Pancreas (tissue), 10 donors: ENCODE measurements at places on chromosomes 11 and 22. TPM values are rescaled to one million over a fixed set of nuclear protein-coding genes. Genes with fewer than 3 reads are reported as not detected.

DNA sequence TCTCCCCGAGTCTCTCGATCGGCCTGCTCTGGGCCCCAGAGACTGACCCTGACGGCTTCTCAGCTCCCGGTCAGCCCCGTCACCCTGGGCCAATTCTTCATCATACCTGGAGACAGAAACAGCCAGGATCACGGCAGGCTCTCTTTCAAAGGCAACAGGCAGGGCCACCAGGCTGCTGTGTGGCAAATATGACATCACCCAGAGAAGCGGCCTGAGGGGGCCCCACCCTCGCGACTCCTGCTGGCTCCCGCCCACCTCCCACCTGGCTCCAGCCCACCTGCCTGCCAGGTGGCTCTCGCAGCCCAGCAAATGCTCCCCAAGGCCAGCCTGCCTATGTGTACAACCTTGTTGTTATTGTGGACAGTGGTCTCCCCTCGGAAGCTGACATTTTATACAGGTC lies 24.9 kb upstream of the PACSIN2 start:
- no peak for DNase-seq
- H3K4me3 ChIP-seq = no peak overlapping the region
- H3K27ac ChIP-seq = no peak overlapping the region
- H3K36me3 ChIP-seq = no peaks in the 10 kb centered on the region
- peaks cover 5% of the 10 kb centered on the region for H3K4me1 ChIP-seq

DNA sequence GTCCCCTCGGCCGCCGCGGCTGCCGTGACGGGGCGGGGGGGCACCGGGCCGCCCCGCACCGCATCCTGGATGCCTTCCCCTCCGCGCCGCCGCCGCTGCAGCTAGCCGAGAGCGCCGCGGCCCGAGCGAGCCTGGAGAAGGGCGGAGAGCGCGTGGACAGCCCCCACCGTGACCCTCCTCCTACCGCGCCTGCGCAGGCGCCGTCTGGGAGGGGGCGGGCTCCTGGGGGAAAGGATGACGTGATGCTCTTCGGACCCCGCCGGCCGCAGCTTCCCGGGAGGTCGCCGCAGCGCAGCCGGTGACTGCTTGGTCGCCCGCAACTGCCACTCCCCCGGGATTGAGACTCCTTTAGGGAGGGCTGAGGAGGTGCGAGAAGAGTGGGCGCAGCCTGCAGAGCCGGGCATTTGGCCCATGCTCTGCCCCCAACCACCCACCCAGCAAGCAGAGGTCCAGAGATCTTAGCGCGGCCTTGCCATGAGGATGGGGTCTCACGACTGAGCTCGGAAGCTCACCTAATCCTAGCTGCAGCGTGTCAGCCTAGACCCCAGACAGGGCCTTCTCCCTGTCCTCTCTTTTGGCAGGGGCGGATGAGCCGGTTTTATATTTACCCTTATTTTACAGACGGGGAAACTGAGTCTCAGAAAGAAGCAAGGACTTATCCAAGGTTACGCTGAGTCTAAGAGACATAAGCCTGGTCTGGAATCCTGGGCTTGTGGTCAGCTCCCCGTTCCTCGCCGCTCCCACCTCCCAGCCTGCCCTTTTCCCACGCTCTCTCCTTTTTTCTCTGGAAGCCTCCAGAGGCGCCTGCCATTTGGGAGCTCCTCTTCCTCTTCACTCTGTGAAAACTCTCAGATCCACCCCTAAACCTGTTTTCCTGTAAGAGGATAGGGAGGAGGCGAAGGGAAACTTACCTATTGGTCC lies at the start of gene DENND5A:
Gene DENND5A, minus strand, starts transcription at position 140 of the 921 bp plus-strand sequence. CDS start 281 bp downstream, outside the sequence.
- peak within 1 kb of the TSS; percentile 69 for H3K4me3 ChIP-seq
- DNase-seq = peak; percentile 87
- no peaks in the 10 kb centered on the region for H3K36me3 ChIP-seq
- H3K4me1 ChIP-seq = peaks cover 6% of the 10 kb centered on the region

- no peak for DNase-seq
- no peak overlapping the region for H3K4me3 ChIP-seq
- no peak overlapping the region for H3K27ac ChIP-seq
Observed at GRCh38 chr11:19972651-19973050, 187.6 kb downstream of the DBX1 start.

- no peak overlapping the region for H3K27ac ChIP-seq
- no peaks in the 10 kb centered on the region for H3K4me1 ChIP-seq
- no peaks in the 10 kb centered on the region for H3K36me3 ChIP-seq
- H3K27me3 ChIP-seq = no peaks in the 10 kb centered on the region
- no peak overlapping the region for H3K4me3 ChIP-seq
Observed at GRCh38 chr11:75855206-75855605, 40.2 kb downstream of the UVRAG start.

DNA sequence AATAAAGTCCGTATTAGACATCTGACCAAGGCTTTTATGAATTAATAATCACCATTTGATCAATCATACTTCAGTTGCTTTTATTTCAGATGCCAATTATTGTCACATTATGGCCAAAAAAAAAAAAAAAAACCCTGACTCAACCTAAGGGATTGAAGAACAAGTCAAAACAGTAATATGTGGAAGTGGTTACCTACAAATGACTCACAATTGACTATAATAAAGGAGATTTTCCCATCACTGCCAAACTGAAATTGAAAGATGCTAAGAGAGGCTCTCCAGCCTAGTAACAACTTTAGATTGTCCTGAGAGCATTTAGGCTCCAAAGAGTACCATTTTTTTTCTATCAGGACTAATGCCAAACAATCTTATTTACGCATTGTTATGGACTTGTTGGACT lies 35.2 kb downstream of the SOX6 start:
- no peaks in the 10 kb centered on the region for H3K36me3 ChIP-seq
- no peaks in the 10 kb centered on the region for H3K27me3 ChIP-seq
- H3K4me1 ChIP-seq = no peaks in the 10 kb centered on the region
- DNase-seq = no peak
- H3K4me3 ChIP-seq = no peak overlapping the region

- H3K4me1 ChIP-seq = no peaks in the 10 kb centered on the region
- no peak overlapping the region for H3K27ac ChIP-seq
- no peaks in the 10 kb centered on the region for H3K36me3 ChIP-seq
- DNase-seq = no peak
Observed at GRCh38 chr22:41070665-41071331, 21.6 kb upstream of the EP300 start.

- H3K27me3 ChIP-seq = no peaks in the 10 kb centered on the region
- H3K4me3 ChIP-seq = no peak overlapping the region
- DNase-seq = peak; percentile 52
Observed at GRCh38 chr11:60657888-60658287, 41.5 kb upstream of the MS4A8 start.

DERL3 gene
- total RNA-seq = 18.7 TPM

- no peaks in the 10 kb centered on the region for H3K36me3 ChIP-seq
- H3K4me1 ChIP-seq = no peaks in the 10 kb centered on the region
- H3K27me3 ChIP-seq = no peaks in the 10 kb centered on the region
Observed at GRCh38 chr11:8006349-8006977, 19.3 kb downstream of the EIF3F start.

- no peaks in the 10 kb centered on the region for H3K27me3 ChIP-seq
- peak overlapping the region; percentile 87 for H3K27ac ChIP-seq
- H3K4me1 ChIP-seq = peaks cover 66% of the 10 kb centered on the region
Observed at GRCh38 chr11:61700212-61700611, 20.0 kb downstream of the DAGLA start.

NXPE1 gene
- total RNA-seq = not detected

- H3K27me3 ChIP-seq = no peaks in the 10 kb centered on the region
- no peaks in the 10 kb centered on the region for H3K36me3 ChIP-seq
- H3K4me3 ChIP-seq = no peak overlapping the region
- no peaks in the 10 kb centered on the region for H3K4me1 ChIP-seq
Observed at GRCh38 chr11:19102521-19102900, 14.5 kb upstream of the ZDHHC13 start.

GRCh38 chr11:66851698-66852465 lies 5.0 kb upstream of the LRFN4 start:
- peaks cover 5% of the 10 kb centered on the region for H3K4me1 ChIP-seq
- no peak overlapping the region for H3K27ac ChIP-seq
- no peaks in the 10 kb centered on the region for H3K36me3 ChIP-seq
- no peak for DNase-seq
- no peaks in the 10 kb centered on the region for H3K27me3 ChIP-seq

SYT8 gene
- 34.2 TPM for total RNA-seq

DNA sequence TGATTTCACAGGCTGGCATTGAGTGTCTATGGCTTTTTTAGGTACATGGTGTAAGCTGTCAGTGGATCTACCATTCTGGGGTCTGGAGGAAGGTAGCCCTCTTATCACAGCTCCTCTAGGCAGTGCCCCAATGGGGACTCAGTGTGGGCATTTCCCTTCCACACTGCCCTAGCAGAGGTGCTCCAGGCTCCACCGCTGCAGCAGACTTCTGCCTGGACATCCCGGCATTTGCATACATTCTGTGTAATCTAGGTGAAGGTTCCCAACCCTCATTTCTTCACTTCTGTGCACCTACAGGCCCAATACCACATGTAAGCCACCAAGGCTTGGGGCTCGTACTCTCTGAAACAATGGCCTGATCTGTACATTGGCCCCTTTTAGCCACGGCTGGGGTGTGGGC lies 78.3 kb downstream of the RNF169 start:
- H3K27ac ChIP-seq = no peak overlapping the region
- H3K36me3 ChIP-seq = no peaks in the 10 kb centered on the region
- H3K4me3 ChIP-seq = no peak overlapping the region
- no peaks in the 10 kb centered on the region for H3K27me3 ChIP-seq

SLC22A8 gene
- not detected for total RNA-seq

BIK gene
- total RNA-seq = 0.97 TPM

- DNase-seq = no peak
- peak overlapping the region; percentile 99 for H3K27ac ChIP-seq
- H3K4me1 ChIP-seq = peaks cover 34% of the 10 kb centered on the region
- peak overlapping the region; percentile 46 for H3K4me3 ChIP-seq
- H3K36me3 ChIP-seq = no peaks in the 10 kb centered on the region
Observed at GRCh38 chr11:61976813-61977475, 9.5 kb upstream of the FTH1 start.

DNA sequence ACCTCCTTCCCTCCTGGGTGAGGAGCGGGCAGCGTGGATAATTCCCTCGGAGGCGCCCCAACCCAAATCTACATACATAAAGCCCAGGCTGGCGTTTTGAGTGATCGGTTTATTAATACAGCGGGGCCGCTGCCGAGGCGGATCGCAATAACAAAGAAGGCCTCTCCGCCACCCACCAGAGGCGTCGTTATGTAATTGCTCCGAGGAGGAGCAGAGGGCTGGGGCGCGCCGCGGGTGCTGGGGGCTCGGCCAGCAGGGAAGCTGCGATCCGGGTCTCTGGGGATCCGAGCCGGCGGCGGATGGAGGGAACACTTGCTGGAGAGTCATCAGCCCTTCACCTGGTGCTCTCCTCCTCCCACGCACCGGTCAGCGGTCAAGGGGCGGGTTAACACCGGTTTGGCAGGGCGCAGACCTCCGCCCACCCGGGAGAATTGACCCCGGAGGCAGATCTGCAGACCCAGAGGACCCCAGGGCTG lies 6.4 kb upstream of the TP53I11 start:
- peaks cover 8% of the 10 kb centered on the region for H3K4me1 ChIP-seq
- no peak overlapping the region for H3K4me3 ChIP-seq
- DNase-seq = no peak
- no peak overlapping the region for H3K27ac ChIP-seq
- H3K27me3 ChIP-seq = no peaks in the 10 kb centered on the region

DNA sequence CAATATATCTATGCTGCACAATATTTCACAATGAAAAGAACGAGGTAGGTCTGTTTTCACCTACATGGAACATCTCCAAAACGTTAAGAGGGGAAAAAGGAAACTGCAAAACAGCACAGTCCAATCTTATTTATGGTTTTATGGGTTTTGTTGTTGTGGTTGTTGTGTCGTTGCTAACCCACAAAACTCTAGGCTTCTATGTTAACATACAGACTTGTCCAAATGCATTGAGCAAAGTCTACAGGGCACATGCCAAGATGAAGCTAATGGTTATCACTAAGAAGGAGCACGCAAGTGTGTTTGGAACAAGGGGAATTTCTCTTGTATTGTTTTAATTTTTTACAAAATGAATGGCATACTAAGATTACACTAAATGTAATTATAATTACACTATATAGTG lies 48.6 kb downstream of the AHNAK start:
- no peaks in the 10 kb centered on the region for H3K27me3 ChIP-seq
- DNase-seq = no peak
- H3K4me3 ChIP-seq = no peak overlapping the region

DNA sequence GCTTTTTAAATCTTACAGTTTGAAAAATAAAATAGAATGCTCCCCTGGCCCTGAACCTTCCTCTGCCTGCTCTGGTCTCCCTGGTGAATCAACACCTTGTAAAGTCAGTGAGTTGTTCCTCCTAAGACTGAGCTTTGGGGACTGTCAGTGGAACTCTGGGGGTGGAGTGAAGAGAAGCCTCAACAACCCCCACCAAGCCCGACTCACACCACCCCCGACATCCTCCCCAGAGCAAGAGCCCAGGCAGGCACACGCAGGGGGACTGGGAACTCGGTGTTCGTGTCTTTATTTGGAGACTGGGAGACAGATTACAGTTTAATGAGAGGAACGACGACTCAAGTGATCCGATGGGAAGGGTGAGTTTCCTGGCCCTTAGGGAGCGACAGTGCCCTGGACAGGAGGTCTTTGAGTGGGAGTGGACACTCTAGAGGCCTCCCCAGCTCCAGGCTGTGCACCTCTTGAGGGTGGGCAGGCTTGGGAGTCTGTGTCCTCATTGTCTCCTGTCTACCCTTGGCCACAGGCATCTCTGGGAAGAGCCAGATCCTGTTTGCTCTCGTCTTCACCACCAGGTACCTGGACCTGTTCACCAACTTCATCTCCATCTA lies 6.2 kb downstream of the KDELR3 start:
- H3K27me3 ChIP-seq = no peaks in the 10 kb centered on the region
- H3K27ac ChIP-seq = no peak overlapping the region
- no peaks in the 10 kb centered on the region for H3K36me3 ChIP-seq

IFT27 gene
- 11.9 TPM for total RNA-seq

DNA sequence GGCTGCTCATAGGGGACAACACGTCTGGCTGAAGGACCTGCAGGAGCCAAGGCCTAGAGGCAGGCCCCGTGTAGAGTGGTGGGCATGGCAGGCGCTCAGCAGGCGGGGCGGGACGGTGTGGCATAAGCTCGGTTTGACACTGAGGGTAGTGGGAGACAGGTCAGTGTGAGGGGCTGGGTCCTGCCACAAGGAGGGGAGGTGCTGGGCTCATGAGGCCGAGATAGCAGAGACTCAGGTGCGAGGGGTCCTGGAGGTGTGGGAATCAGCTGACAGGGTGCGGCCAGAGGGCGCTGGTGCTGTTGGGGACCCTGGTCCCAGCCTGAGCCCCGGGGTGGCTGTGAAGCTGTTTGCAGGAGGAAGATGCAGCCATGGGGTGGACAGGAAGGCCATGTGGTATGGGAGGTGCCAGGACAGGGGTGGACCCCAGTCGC lies 6.7 kb downstream of the SLC22A12 start:
- H3K27me3 ChIP-seq = no peaks in the 10 kb centered on the region
- no peaks in the 10 kb centered on the region for H3K36me3 ChIP-seq
- DNase-seq = no peak
- H3K4me1 ChIP-seq = no peaks in the 10 kb centered on the region
- no peak overlapping the region for H3K27ac ChIP-seq

LDLRAD3 gene
- 5.6 TPM for total RNA-seq

POTEH gene
- not detected for total RNA-seq

CYP2D6 gene
- total RNA-seq = 0.79 TPM
